ENCODE measurements at places on chromosomes 6 and 20. TPM values are rescaled to one million over a fixed set of nuclear protein-coding genes. Genes with fewer than 3 reads are reported as not detected.
A peak's percentile ranks its signal among the peaks of the same experiment; 100 is the strongest.

Gene IL20RA
- total RNA-seq: 0.79 TPM

Gene ELOVL2
- under 0.01 TPM for total RNA-seq

Gene OPN5
- not detected for total RNA-seq

Gene SNRPB2
- 55.8 TPM for total RNA-seq

Gene DEFB132
- total RNA-seq: not detected

Gene SSTR4
- not detected for total RNA-seq

GRCh38 chr6:73639040-73639439 lies 14.8 kb downstream of the SLC17A5 start:
- DNase-seq: no peak

GRCh38 chr6:52537001-52537753 lies 39.7 kb downstream of the TRAM2 start:
- DNase-seq: peak; percentile 74

DNA sequence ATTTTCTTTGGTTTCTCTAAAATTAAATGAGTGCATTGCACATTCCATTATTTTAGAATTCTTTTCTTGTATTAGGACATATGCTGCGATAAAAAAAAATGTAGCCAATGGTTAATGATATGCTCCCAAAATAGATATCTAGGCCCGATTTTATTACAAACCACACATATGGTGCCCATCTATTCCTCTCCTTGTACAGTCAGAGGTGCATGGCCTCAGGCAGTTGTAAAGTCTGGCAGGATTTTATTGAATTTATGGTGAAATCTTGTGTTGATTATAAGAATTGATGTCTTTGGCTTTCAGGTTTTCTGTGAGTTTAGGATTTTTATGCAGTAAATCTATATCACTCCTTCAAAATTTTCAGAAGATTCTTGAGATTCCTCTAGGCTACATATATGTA lies 192.2 kb downstream of the RFPL4B start:
- DNase-seq: no peak

GRCh38 chr20:17226410-17227218 lies at the start of gene PCSK2:
Gene PCSK2, plus strand, starts transcription at chr20:17227040. Its CDS starts 266 bp downstream, at chr20:17227306.
- peak; percentile 12 for DNase-seq

- peak; percentile 68 for DNase-seq
These were observed at the start of gene NOTCH4 for GRCh38 chr6:32223258-32224235. Gene NOTCH4, minus strand, starts transcription at chr6:32224067. Its CDS starts 139 bp downstream, at chr6:32223928.

DNA sequence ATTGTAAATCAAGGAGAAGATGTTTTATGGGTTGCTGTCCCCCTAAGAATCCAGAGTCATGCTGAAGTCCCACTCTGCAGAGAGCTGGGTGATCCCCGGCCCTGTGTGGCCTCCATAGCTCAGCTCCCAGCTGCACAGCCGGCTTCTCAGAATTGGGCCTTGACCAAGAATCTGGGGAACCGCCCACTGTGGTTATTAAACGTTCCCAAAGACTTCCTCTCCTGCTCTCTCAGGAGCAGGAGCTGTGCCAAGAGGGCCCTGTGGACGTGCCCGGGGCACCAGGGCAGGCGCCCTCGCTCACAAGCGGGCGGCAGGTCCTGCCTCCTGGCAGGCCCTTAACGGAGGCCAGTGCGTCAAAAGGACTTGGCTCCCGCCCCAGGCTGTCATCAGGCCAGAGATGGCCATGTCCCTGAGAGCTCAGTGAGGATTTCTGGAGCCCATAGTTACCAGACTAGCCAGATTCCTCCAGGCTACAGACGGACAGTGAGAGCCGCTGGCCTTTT lies 30.4 kb downstream of the ZC3H12D start:
- peak; percentile 60 for DNase-seq
